ENCODE measurements at places on chromosomes 16 and 17.

GRCh38 chr17:83144421-83145357 lies 65.3 kb downstream of the METRNL start:
- no peak for DNase-seq

- no peak for DNase-seq
These were observed 4.6 kb upstream of the AKTIP start for GRCh38 chr16:53507464-53508179.

- no peak for DNase-seq
These were observed 129.4 kb upstream of the PLCG2 start for GRCh38 chr16:81649561-81650184.

GRCh38 chr17:75645889-75646637 lies 12.8 kb downstream of the SMIM5 start:
- no peak for DNase-seq

- no peak for DNase-seq
These were observed 26.2 kb downstream of the NSMCE1 start for GRCh38 chr16:27242398-27242797.

DNA sequence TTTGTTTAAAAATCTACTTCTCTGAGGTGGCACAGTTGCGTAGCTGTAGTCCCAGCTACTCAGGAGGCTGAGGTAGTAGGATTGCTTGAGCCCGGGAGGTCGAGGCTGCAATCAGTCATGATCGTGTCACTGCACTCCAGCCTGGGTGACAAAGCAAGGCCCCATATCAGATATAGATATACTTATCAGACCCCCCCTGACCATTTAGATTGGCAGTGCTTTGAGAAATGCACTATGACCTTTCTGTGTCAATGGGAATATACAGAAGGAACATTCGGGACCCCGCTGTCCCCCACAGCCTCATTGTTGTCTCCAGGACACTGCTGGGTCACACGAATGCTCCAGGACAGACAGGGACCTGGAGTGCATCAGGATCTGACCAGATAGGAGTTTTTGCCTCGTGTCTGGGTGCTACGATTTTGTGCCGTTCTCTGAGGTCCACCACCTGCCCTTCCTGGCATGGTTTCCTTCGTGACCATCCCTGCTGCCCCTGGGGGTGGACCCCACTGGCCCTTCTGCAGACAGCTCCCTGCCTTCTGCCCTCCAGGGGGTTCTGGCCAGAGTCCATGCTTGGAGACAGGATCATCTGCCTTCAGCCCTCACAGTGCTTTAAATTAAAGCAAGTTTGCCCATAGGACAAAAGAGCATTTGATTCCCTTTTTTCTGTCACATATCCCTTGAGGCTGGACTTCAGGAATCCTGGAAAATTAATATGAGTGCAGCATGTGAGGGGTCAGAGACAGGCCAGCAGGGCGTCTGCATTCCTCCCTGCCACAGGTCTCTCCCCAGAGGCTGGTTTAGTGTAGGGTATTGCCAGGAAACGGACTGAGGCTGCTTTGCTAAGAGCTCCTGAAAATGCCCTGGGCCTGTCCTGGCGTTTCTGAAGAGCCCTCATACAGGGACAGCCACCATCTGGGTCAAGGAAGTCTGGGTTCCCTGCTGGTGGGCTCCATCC lies 19.3 kb downstream of the PLD6 start:
- no peak for DNase-seq

- DNase-seq = no peak
These were observed 1.1 kb upstream of the DNAJC7 start for GRCh38 chr17:42018339-42018738.

GRCh38 chr17:42422412-42422957 lies 571 bp downstream of the CAVIN1 start:
- DNase-seq = no peak

DNA sequence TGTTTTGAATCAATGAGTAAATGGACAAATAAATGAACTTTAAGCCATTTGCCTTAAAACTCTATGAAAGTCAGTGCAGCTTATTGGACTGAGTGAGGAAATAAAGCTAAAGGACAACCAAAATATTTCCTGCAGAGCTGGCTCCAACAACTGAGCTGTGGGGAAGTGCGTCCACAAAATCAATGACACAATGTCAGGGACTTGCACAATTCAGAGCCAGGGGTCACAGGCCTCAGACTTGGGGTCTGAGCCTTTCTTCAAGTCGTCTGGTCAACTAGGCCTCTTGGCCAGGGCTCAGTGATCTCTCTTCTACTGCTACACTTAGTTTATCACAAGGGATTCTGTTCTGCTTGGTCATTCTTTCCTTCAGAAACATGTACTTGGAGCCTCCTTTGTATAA lies 26.2 kb upstream of the RHBDL3 start:
- DNase-seq = no peak

DNA sequence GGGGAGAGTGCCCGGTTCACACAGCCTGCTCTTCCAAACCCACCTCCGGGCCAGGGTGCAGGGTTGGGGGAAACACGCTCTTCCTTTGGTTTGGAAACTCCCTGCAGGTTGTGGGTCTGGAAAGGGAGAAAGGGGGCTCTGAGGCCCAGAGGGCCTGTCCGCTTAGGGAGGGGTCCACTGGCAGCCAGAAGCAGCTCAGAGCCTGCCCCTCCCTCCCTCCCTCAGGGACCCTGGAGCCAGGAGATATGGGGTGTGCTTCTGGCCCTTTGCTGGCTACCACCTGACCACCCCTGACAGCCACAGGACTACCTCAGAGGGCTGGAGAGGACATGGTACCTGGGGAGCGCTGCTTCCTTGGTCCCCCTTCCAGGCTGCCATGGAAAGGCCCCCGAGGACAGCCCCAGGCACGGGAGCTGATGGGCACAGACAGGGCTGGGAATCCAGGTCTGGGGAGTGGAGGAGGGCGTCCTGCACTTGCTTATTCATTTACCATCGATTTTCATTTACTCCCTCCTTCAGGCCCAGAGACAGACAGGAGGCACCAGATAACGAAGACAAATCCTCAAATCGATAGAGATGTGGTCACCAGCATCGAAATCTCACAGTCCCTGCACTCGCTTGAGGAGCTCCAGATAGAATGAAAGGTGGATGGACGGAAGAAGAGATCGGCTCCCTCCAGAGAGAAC lies 48.4 kb upstream of the DOC2B start:
- no peak for DNase-seq

- DNase-seq = no peak
These were observed 77.0 kb upstream of the CCL2 start for GRCh38 chr17:34178092-34178491.

DNA sequence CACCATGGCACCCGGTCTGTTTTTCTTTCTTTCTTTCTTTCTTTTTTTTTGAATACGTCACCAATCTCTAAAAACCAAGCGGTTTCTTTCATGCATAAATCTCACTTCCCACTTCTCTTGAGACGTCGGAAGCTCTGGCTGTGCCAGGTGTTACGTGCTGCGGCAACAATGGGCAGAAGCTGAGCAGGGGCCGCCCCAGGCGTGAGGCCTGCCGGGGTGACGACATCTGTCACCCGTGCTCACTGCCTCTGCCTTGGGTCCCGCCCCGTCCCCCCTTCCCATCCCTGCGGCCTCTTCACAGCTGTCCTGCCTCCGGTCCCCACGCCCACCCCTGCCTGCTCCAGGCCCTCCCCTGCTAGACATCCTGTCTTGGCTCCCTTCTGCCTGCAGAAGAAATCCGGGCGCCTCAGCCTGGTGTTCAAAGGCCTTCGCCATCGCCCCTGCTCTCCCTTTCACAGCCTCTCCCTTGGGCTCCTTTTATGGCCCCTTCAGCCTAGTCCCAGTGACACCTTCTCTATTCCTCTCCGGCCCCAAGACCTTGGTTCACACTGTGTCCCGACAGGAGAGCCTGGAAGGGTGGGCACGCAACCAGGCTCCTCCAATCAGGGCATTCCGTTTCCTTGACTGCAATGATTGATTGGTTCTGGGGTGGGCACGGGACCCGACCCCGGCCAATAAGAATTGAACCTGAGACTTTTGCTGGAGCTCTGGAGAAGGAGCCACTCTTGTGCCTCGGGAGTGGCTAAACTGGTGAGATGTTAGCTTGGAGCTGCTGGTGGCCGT lies 4.8 kb downstream of the P2RX1 start:
- peak; percentile 85 for DNase-seq

GRCh38 chr17:1201132-1201702 lies 21.4 kb upstream of the ABR start:
- DNase-seq = peak; percentile 80

Measured in naive thymus-derived CD8-positive, alpha-beta T cell (primary cell).